ENCODE measurements at places on chromosomes 7 and 10. TPM values are rescaled to one million over a fixed set of nuclear protein-coding genes. Genes with fewer than 3 reads are reported as not detected.
A peak's percentile ranks its signal among the peaks of the same experiment; 100 is the strongest.

HOXA1 gene
- 0.30 TPM for total RNA-seq

DNA sequence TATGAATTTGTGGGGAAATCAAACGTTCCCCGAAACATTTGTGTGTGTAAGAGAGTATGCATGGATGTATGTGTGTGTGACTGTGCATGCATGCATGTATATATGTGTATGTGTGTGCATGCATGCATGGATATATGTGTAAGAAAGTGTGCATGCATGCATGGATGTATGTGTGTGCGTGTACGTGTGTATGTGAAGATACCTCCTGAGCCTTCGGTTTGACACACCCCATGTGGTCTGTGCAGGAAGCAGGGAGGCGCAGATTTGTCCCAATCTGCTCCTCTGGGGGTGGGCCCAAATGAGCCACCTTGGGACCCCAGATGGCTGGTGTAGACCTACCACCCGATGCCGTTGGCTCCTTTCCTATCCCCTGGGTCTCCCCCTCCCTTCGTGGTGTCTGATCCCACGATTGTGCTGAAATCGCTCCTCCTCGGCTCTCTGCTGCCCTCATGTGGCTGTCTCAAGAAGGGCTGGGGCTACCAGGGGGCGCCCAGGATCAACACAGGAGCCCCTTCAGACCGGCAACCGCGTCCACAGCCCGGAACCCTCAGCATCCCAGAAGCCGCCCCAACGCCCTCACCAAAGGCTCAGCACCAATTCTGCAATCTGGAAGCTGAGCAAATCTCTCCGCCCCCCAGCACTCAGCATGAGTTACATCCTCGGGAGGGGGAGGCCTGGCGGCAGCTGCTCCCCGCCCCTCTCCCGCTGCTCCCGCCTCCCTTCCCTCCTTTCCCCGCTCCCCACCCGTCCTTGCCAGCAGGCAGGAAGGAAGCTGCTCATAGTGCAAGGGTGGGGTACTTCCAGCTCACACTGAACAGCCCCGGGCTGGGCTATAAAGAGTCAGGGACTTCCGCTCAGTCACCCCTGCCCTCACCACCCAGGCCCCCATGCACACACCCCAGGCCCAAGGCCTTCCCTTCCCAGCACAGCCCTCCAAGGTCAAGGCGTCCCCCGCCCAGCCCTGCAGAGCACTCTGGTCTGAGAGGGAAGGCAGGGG, 2.3 kb upstream of the NOS3 start:
- no peaks in the 10 kb centered on the region for H3K36me3 ChIP-seq
- peaks cover 20% of the 10 kb centered on the region for H3K4me1 ChIP-seq
- H3K27ac ChIP-seq: peak overlapping the region; percentile 94
- H3K4me3 ChIP-seq: no peak overlapping the region
- no peaks in the 10 kb centered on the region for H3K27me3 ChIP-seq
- DNase-seq: peak; percentile 75

DNA sequence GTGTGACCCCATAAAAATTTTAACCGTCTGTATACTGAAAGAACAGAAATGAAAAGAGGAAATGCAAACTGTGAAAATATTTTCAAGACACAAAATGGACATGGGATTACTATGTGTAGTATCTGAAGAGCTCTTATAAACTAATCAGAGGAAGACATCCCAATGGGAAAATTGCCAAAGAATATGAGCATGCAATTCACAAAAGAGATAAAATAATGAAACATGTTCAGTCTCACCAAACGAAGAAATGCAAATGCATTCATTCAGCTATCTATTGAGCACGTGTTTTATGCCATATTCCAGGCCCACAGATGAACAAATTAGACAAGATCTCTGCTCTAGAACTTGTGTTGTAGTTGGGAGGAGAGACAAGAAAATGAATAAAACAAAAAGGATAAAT, 63.2 kb downstream of the NHLRC2 start:
- no peaks in the 10 kb centered on the region for H3K27me3 ChIP-seq
- H3K4me3 ChIP-seq: no peak overlapping the region
- DNase-seq: no peak
- H3K36me3 ChIP-seq: no peaks in the 10 kb centered on the region
- peaks cover 12% of the 10 kb centered on the region for H3K4me1 ChIP-seq

DNA sequence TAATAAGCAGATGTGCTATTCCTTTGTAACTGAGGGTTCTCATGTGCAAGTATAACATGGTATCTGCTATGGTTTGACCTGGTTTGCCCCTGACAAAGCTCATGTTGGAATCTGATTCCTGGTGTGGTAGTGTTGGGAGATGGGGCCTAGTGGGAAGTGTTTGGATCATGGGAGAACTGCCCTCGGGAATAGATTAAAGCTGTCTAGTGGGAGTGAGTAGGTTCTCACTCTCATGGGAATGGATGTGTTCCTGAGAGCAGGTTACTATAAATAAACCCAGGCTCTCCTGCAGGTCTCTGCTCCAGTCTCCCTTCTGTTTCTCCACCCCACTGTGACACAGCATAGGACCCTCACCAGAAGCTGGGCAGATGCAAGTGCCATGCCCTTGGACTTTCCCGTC, 97.7 kb downstream of the ATE1 start:
- DNase-seq: no peak
- H3K27me3 ChIP-seq: no peaks in the 10 kb centered on the region
- no peaks in the 10 kb centered on the region for H3K36me3 ChIP-seq
- H3K4me3 ChIP-seq: no peak overlapping the region

DNA sequence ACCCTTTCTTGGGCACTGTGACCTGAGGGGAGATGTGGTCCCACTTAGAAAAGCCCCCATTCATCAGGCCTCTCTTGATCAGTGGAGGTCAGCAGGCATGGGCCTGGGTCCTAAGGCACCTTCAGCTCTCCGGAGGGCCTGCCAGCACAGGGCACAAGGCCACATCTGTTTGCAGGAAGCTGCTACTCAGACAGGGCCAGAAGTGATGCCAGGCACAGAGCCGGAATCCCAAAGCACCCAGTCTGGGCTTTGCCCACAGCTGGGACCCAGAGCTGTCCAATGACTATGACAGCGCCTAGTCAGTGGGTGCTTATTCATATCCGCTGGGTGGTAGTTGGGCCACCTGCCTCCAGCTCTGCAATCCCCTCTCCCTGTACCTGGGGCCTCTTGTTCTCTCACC, 63.2 kb upstream of the ELN start:
- H3K4me1 ChIP-seq: no peaks in the 10 kb centered on the region
- H3K4me3 ChIP-seq: no peak overlapping the region
- no peak for DNase-seq
- H3K27ac ChIP-seq: no peak overlapping the region

GRCh38 chr7:30027065-30027456, 559 bp upstream of the FKBP14 start:
- H3K27me3 ChIP-seq: no peaks in the 10 kb centered on the region
- peak overlapping the region; percentile 47 for H3K4me3 ChIP-seq
- no peaks in the 10 kb centered on the region for H3K36me3 ChIP-seq
- peak; percentile 70 for DNase-seq
